Stimulated activated CD4-positive, alpha-beta T cell treated with anti-CD3 and anti-CD28 coated beads, TNF-alpha, amount 100 ng/mL, for 4 hours (primary cell): ENCODE measurements at places on chromosomes 12 and 14.

DNA sequence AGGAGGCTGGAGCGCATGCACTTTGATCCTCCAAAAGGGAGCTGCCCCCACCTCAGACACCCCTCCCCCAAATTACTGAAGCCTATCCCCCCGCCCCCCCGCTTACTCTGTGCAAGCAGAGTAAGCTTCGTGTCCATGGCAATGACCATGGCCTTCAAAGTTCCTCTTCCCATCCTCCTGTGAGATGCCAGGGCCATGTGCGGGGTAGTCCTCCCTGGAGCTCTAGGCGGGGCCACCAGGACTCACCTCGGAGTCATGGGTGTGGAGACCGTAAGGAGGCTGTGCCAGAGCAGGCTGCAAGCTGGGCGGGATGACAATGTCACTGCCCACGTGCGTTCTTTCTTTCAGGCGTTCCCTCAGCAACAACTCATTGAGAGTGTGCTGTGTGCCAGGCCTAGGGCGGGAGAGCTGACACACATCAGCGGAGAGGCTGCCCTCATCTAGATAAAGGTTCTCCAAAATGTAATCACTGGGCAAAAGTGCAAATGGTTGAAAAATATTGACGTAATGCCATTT is 66.8 kb downstream of the C14orf132 start:
- no peak for DNase-seq

DNA sequence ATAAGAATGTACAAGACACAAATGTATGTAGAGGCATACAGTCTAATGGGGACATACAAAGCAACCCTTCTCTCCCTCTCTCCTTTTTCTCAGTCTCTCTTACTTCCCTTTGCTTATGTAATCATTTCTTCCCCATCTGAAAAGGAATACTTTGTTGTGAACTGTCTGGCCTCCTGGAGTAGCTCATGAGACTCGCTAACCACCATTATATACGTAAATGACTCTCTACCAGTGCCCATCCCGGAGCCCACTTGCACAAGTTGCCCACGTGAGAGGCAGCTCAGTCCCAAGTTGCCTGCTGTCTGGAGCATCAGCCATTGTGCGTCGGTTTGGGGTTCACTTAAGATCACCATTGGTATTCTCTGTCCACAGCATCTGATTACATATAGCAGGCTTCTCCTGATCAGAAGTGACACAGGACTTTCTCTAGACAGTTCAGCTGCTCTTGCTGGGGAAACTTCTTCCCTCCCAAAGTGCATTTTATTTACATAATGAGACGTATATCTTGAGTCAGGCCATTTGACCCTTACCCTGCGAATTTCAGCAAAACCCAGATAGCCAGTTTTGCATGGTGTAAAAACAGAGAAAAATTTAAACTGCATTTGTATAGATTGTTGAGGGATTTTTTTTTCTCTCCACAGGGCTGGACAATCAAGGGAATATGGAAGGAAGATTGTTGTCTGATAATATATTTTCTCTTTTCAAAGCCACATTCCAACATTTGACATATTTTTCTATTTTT is 220.7 kb upstream of the EGLN3 start:
- no peak for DNase-seq

DNA sequence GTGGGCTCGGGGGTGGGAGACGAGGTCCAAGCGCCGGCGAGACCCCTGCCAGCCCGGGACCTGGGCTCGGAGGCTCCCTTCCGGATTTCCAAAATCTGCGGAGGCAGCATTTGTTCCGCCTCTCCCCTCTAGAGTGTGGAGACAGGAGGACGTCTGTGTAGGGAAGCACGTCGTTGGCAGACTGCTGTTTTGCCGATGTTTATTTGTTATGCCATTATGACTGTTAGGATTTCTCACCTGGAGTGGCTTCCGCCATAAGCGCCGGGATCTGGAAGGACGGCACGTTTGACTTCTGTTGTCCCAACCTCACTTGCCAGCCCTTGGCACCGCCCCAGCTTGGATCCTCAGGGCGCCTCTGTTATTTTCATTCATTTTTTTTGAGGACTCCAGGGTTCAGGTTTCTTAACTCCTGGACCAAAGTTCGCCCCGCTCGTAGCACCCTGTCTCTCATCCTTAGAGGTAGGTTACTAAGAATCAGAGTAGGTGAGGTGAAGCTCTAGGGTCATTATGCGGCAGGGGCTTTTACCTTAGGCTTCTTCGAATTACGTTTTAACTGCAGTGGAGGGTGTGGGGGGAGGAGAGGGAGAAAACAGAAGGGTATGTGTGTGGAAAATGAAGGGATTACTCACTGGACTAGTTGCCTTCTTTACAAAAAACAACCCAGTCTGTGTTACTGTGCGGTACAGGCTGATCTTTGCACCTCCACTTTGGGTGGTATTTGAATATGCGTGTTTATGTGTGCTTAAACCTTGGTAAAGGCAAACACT is 547 bp upstream of the PYGL start:
- DNase-seq: no peak

GRCh38 chr12:75759842-75760572 is 248.6 kb upstream of the KRR1 start:
- no peak for DNase-seq

GRCh38 chr14:23321572-23322547 is 603 bp downstream of the PABPN1 start:
- no peak for DNase-seq

DNA sequence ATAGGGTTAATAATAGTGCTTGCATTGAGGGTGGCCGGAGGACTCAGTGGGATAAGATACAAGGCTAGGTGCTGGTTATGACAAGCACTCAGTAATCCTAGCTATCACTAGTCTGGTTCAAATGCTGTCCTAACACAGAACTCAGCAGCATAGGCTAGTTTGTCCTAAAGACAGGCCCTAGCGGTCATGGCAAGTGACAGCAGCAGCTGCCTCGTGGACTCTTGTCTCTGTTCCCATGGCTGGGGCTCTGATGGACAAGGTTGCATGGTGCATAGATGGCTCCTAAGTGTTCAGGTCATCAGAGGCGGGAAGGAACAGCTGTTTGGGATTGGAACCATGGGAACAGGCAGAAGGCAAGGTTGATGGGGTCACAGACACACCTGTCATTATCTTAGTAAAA is 42.4 kb upstream of the IGF1 start:
- DNase-seq: no peak

DNA sequence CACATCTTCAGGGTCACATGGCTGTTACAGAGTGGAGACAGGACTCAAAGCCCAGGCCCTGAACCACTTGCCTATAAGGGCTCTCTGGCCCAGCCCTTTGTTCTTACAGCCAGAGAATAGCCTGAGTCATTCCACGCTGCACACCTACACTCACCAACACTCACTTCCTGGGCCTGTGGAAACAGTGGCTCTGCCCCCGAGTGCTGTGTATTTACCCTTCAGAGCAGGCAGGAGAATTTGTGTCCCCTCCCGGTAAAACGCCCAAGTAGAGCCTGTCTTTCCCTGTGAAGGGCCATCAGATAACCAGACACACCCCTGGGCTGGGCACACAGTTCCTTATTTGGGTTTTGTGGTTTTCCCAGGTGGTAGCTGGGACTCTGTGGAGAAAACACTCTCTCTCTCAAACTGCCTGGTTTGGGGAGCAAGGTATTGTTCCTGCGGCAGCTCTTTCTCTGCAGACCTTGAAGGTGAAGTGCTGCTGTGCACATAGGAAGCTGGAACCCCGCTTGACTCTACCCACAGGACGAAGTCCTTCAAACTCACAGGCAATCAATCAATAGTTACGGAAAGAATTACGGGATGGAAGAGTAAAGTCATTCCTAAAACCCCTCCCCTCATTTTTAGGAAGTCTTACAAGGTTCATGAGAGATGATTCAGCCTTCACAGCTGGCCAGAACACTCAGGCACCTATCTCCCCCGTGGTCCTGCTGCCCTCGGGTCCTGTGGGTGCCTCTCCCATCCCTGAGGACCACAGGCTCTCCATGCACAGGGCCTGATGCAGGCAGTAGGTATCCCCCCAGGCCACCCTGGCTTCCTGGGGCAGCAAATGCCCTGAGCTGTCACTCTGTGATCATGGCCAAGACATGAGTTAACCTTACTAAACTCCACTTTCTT is 20.3 kb downstream of the FIGNL2 start:
- peak; percentile 28 for DNase-seq

DNA sequence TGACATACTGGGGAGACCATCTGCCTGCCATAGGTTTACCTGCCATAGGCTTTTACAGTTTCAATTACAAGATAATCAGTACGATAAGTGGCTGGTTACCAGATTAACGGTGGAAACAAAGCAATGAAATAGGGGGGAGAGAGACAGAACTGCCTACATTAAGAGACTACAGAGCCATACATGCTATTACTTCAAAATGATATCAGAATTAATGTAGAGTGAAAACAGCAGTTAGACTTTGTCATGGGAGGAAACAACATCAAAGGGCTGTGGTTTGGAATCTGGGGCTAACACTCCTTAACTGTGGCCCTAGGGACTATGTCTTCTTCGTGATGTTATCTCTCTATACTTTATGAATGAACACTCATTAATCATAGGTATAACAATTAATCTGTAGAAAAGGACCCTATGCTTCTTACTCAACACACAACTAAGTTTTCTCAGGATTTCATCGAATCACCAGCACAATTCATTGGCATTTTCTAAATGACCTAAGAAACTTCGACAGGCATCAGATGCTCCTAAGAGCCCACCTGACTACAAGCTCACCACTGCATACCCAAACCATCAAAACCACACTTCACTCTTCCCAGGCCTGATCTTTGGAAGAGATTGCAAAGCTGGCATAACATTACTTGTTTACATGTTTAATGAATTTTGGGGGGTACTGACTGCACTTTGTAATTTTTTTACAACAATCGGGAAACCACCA is 475.6 kb upstream of the SOX5 start:
- no peak for DNase-seq
